ENCODE measurements at places on chromosomes 13 and 19. TPM values are rescaled to one million over a fixed set of nuclear protein-coding genes. Genes with fewer than 3 reads are reported as not detected.

- H3K36me3 ChIP-seq = no peaks in the 10 kb centered on the region
- no peaks in the 10 kb centered on the region for H3K4me1 ChIP-seq
- H3K27me3 ChIP-seq = no peaks in the 10 kb centered on the region
- no peak overlapping the region for H3K27ac ChIP-seq
- no peak for DNase-seq
Observed at GRCh38 chr13:28049215-28049614, 51.2 kb downstream of the FLT3 start.

GRCh38 chr13:76992548-76993001 lies 694 bp downstream of the CLN5 start:
- H3K27me3 ChIP-seq = no peaks in the 10 kb centered on the region
- peak overlapping the region; percentile 47 for H3K4me3 ChIP-seq
- peak overlapping the region; percentile 96 for H3K27ac ChIP-seq
- peak; percentile 62 for DNase-seq

DNA sequence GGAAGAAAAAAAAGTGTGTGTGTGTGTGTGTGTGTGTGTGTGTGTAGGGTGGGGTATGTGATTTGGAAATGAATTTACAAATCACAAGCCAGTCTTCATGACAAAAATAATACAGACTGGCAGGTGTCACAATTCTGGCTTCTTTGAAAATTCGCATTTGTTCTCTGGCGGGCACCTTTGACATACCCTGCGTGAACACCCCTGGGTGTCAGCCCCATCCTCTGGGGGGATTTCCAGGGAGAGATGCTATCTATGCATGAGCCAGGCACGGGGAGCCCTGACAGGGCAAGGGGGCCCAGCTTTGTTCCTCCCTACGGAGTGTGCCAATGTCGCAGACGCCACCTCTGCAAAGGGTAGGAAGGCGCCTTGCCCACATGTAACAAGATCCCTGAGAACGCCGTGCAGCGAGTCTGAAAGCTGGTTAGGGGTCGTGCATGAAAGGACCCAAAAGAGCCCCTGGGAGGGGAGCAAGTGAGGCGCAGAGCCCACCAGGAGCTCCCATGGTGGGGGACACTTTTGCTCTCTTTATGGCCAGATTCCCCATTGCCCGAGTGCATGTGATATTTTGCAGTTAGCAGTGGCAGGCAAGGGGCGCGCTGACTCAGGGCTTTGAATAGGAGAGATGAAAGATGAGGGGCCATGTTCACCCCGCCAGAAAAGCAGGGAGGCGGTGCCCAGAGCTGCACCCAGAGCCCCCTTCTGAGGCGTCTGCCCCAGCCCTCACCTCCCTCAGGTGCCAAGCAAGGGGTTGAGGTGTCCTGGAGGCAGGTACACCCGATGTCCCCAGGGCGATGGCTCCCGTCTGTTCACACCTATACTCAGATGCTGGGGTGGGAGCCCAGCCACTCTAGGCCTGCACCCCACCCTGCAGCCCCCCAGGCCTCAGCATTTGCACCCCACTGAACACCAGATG lies 45.3 kb downstream of the KLF2 start:
- H3K27me3 ChIP-seq = no peaks in the 10 kb centered on the region
- H3K36me3 ChIP-seq = no peaks in the 10 kb centered on the region
- H3K4me1 ChIP-seq = no peaks in the 10 kb centered on the region
- DNase-seq = no peak
- no peak overlapping the region for H3K4me3 ChIP-seq

GRCh38 chr19:5369962-5370367 lies 29.4 kb upstream of the PTPRS start:
- no peak overlapping the region for H3K27ac ChIP-seq
- no peaks in the 10 kb centered on the region for H3K4me1 ChIP-seq
- no peaks in the 10 kb centered on the region for H3K36me3 ChIP-seq
- peak; percentile 60 for DNase-seq
- peaks cover 7% of the 10 kb centered on the region for H3K27me3 ChIP-seq

GRCh38 chr19:39953915-39954314 lies 17.1 kb upstream of the PSMC4 start:
- no peaks in the 10 kb centered on the region for H3K36me3 ChIP-seq
- no peak overlapping the region for H3K27ac ChIP-seq
- no peak overlapping the region for H3K4me3 ChIP-seq
- H3K4me1 ChIP-seq = no peaks in the 10 kb centered on the region
- no peak for DNase-seq

DNA sequence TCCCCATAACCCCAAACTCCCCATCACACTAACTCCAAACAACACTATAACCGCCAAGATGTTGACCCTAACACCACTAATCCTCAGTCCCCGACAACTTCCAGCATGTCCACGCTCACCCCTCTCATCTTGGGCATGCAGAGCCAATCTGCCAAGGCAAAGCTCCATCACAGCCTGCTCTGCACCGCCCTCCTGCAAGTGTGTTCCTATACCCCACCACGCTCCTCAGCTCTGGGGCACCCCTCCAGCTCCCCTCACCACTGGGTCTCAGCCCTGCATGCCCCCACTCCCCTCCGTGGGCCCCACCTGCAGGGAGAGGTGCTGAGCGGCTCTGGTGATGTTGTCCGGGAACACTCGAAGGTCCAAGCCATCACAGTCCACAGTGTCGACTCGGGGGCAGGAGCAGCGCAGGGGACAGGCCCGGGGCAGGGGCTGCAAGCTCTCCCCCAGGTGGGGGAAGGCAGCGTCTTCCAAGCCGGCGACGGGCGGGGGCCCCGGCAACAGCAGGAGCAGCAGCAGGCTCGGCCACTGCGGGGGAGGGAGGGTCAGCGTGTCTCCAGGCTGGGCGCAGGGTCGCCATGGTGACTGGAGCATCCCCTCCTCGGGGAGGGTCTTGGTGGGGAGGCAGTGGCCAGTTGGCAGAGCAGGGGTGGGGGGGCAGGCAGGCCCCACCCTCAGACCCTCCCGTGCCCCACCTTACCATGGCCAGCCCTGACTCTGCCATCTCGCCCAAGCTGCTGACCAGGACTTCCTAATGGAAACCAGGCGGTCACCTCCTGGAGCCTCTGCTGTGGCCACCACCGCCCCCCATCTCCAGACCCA lies 527 bp downstream of the PODNL1 start:
- H3K4me3 ChIP-seq = no peak overlapping the region
- H3K27me3 ChIP-seq = no peaks in the 10 kb centered on the region
- no peak overlapping the region for H3K27ac ChIP-seq
- no peaks in the 10 kb centered on the region for H3K36me3 ChIP-seq

DNA sequence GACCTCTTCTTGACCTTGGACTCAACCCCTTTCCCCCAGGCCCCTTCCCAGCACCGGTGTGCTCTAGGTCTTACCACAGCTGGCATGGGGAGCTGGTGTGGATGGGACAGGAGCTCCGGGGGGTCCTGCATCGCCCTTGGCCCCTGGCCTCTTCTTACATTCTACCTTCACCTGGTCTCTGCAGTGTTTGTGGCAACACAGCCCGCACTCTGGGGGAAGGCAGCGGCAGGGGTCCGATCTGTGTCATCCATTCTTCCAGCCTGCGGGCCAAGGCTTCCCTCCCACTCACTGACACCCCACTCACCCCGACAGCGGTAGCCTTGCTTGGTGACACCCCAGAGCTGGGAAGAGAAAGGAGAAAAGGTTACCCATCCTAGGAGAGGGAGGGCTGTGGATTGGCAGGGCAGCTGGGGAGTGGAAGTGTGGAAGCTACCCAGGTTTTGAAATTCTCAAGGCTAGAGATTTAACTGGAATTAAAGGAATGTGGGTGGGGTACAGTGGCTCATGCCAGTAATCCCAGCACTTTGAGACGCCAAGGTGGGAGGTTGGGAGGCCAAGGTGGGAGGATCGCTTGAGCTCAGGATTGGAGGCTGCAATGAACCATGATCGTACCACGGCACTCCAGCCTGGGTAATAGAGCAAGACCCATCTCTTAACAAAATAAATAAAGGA lies 8.3 kb downstream of the FAM98C start:
- H3K4me3 ChIP-seq = no peak overlapping the region
- no peak overlapping the region for H3K27ac ChIP-seq
- H3K36me3 ChIP-seq = no peaks in the 10 kb centered on the region
- no peaks in the 10 kb centered on the region for H3K4me1 ChIP-seq

GRCh38 chr13:44435919-44436510 lies 62.4 kb downstream of the SERP2 start:
- H3K27ac ChIP-seq = peak overlapping the region; percentile 96
- no peaks in the 10 kb centered on the region for H3K27me3 ChIP-seq
- no peaks in the 10 kb centered on the region for H3K36me3 ChIP-seq
- H3K4me3 ChIP-seq = peak overlapping the region; percentile 94
- peaks cover 26% of the 10 kb centered on the region for H3K4me1 ChIP-seq

GRCh38 chr13:44395976-44396694 lies 22.5 kb downstream of the SERP2 start:
- H3K4me1 ChIP-seq = peaks cover 27% of the 10 kb centered on the region
- H3K4me3 ChIP-seq = no peak overlapping the region
- DNase-seq = no peak
- H3K36me3 ChIP-seq = no peaks in the 10 kb centered on the region
- peak overlapping the region; percentile 52 for H3K27ac ChIP-seq

GRCh38 chr13:78595495-78596398 lies 7.6 kb downstream of the POU4F1 start:
- H3K4me3 ChIP-seq = no peak overlapping the region
- peaks cover 17% of the 10 kb centered on the region for H3K4me1 ChIP-seq
- H3K27ac ChIP-seq = no peak overlapping the region
- peak; percentile 45 for DNase-seq
- H3K27me3 ChIP-seq = peaks cover 100% of the 10 kb centered on the region
- no peaks in the 10 kb centered on the region for H3K36me3 ChIP-seq

DNA sequence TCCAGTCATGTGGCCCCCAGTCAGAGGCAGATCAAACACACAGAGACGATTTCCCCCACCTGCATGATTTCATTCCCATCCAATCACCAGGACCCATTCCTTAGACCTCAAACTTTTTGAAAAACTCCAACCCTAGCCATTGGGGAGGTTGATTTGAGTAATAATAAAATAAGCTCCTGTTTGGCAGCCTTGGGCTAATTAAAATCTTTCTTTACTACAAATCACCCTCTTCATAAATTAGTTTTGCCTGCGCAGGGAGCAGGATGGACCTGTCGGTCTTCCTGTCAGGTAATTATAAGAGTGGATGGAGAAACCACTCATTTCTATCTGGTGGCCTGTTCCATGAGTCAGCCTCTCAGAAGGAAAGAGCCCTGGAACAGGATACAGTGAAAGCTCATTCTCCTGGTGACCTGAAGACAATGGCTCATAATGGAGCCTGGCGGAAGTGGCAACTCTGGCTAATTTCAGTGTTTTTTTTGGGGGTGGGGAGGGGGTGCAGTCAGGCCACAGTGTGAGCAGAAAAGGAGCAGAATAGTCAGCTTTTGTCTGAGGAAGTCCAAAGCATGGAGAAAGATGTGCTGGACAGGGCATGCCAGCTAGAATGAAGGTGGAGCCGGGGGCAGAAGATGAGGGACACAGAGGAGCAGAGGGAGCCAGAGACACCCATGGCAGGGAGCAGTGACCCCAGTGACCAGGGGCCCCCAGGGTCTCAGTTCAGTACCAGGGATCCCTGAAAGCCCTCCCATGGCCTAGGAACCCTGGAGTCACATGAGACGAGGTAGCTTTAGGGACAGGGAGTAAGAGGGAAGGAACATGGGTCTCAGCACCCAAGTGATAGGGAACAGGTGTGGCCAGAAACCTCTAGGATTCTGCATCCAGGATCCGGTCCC lies 31.8 kb upstream of the PSG9 start:
- DNase-seq = no peak
- no peaks in the 10 kb centered on the region for H3K27me3 ChIP-seq
- no peaks in the 10 kb centered on the region for H3K4me1 ChIP-seq
- H3K27ac ChIP-seq = no peak overlapping the region
- no peak overlapping the region for H3K4me3 ChIP-seq
- H3K36me3 ChIP-seq = no peaks in the 10 kb centered on the region

The FAM216B gene
- 0.80 TPM for total RNA-seq

The PCDH20 gene
- total RNA-seq = 10.2 TPM

The CBY2 gene
- total RNA-seq = not detected

The EGLN2 gene
- 88.4 TPM for total RNA-seq

The OR4F17 gene
- total RNA-seq = not detected

The ZNF439 gene
- 3.8 TPM for total RNA-seq
